Dermis lymphatic vessel endothelial cell (primary cell): ENCODE measurements at places on chromosomes 16 and 17. TPM values are rescaled to one million over a fixed set of nuclear protein-coding genes. Genes with fewer than 3 reads are reported as not detected.

DNAAF8 gene
- 0.17 and 0.33 TPM in 2 replicates for total RNA-seq

ALOX12B gene
- total RNA-seq, result not detected in 2 replicates

CES5A gene
- total RNA-seq, result not detected in 2 replicates

GPR139 gene
- total RNA-seq, result not detected in 2 replicates

HCRT gene
- not detected in 2 replicates for total RNA-seq

ZSCAN10 gene
- not detected in 2 replicates for total RNA-seq

FBXW10 gene
- under 0.01 TPM in 2 replicates for total RNA-seq

CLEC10A gene
- 3.1 TPM in 2 replicates for total RNA-seq

TSNAXIP1 gene
- total RNA-seq, result 0.26 and 0.76 TPM in 2 replicates

PRSS8 gene
- total RNA-seq, result not detected in 2 replicates

SPATA32 gene
- under 0.01 TPM in 1 of 2 replicates, not detected in the other for total RNA-seq

PYDC1 gene
- not detected in 2 replicates for total RNA-seq

KRT36 gene
- total RNA-seq, result 0.22 and 0.34 TPM in 2 replicates
